ENCODE measurements at places on chromosomes 1 and 21. TPM values are rescaled to one million over a fixed set of nuclear protein-coding genes. Genes with fewer than 3 reads are reported as not detected.

Gene CRB1
- total RNA-seq, result not detected

DNA sequence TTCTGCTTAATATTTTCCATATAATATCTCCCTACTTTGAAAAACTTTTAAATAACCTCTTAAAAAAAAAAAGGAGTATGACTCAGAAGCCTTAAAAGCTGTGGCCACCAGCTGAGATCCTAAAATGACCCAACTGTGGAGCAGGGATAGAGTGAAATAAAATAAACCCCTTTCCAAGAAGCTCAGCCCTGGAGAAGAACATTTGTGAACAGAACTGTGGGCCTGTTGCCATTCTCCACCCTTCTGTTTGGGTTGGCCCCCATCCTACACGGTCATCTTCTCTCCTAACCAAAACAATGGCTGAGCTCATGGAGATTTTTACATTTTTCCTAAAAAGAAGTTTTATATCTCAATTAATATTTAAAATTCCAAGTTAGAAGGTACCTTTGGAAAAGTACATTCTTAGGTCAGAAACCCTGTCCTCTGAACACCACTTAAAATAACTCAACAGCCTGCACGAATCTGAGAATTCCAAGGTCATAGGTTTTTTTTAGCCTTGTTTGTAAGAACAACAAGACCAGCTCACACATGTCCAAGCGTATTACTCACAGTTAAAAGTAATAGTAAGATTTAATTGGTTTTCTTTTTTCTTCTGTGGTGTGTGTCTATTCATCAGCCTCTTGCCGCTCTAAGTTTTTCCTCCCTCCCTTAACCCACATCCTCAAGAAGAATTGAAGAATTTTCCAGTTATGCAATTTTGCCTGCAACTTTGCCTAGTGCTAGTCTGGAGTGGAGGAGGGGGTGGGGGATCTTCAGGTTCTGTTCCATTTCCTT is 107.7 kb upstream of the ERRFI1 start:
- DNase-seq, result no peak

DNA sequence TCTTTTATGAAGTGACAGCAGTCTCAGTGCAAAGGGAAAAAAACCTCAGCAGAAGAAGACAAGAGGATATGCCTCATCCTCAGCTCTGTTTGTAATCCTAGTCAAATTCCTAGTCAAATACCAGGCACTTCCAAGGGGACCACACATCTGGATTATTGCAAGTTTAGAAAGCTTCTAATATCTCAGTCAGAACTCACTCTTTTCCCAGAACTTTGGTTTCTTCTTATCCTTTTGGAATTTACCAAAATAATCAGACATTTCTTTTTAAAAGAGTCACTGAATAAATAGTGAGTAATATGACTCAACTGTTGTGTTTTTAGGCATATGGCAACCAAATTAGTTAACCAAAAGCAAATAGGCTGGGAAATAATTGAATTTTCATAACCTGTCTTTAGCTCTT is 47.8 kb downstream of the PRRX1 start:
- no peak for DNase-seq

GRCh38 chr21:26587736-26588201 is 14.7 kb upstream of the CYYR1 start:
- no peak for DNase-seq

- no peak for DNase-seq
Measured at GRCh38 chr1:21278860-21279845, 11.1 kb downstream of the ECE1 start.

DNA sequence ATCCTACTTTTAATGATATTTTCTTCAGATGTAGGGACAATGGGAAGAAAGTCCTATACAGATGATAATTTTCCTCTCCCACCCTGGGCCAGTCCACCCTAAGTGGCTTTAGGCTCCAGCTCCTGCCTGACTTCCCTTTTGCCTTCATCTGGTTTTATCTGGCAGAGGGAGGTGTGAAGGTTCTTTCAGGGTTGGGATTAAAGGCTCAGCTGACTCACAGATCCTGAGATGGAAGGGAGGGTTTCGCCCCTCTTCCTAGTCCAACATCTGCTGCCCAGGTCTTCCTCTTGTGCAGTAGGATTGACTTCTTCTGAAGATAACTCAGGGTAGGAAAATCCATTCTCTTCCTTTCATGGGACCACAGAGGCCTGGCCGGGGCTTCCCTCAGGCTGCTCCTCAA is 362.4 kb upstream of the KAZN start:
- DNase-seq, result no peak

- DNase-seq, result no peak
Measured at GRCh38 chr21:39737376-39738000, 7.5 kb upstream of the IGSF5 start.

DNA sequence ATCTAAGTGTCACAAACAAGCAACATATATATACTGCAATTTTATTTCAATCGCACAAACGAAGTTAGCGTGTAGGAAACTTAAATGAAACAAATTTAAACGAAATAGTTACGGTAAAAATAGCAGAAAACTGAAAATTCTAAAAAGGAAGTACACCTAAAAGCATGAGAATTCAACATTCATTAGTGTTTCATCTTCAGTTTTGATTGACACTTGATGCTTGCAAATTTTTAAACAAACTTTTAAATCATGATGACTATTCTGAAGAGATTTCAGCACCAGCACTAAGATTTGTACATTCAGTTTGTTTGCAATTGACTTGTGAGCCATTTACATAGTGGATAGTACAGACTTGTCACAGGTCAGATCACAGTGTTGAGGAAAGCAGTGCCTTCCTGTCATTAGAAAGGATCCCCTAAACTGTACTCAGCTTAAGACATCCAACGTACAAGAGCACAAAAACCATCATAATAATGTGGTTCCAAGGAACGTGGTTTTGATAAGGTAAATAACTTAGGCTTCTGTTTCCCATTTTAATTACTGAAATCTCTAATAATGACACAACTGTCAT is 67.0 kb upstream of the LBR start:
- DNase-seq, result no peak

Gene MYBPHL
- not detected for total RNA-seq

DNA sequence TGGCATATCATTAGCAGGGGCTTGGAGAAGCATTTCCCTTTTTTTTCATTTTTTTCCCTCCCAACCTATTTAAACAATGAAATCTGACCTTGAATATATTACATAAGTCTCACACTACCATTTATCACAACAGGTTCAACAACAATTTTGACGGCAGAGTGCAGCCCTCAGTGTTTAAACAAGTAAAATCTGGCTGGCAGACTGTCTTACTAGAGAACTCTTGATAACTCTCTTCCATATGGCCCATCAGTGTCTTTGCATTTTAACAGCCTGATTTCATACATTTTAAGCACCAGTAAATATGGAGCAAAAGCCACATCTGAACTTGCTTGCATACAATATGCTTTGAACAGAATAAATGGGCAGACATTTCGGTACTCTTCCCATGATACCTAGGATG is 213.0 kb downstream of the KCTD3 start:
- no peak for DNase-seq

DNA sequence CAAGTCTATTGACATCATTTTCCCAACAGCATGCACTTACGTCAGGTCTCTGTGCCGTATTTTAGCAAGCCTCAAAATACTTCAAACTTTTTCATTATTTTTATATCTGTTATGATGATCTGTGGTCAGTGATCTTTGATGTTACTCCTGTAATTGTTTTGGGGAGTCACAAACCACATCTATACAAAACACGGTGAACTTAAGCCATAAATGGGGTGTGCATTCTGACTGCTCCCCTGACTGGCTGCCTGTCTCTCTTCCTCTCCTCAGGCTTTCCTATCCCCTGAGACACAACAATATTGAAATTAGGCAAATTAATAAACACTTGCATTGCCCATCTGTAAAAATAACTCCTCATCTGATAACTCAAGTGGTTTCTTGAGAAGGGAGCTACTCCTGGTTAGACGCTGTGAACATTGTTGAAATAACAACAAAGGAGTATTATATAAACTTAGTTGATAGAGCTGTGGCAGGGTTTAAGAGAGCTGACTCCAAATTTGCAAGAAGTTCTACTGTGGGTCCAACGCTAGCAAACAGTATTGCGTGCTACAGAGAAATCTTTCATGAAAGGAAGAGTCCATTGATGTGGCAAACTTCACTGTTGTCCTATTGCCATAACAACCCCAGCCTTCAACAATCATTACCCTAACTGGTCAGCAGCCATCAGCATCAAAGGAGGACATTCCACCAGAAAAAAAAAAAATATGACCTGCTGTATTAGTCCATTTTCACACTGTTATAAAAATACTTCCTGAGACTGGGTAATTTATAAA is 105.8 kb upstream of the DSCAM start:
- DNase-seq, result no peak

GRCh38 chr1:1183833-1184775 is 10.4 kb downstream of the TTLL10 start:
- DNase-seq, result no peak

DNA sequence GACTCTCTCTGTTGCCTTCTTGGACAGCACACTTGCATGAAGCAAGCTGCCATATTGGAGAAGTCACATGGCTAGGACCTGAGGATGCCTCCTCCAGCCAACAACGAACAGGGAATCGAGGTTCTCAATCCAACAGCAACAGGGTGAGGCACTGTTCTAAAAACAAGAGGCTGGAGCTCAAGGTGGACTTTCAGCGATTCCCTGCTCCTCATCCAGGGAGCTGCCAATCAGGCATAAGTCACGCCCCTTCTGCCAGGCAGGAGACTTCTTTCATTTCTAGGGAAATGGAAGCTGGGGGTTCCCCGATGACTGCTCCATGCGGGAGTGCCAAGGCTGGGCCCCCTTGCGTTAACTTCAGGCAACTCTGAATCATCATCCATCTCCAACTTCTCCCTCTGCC is 22.7 kb upstream of the IFNAR1 start:
- no peak for DNase-seq

Gene OVAAL
- not detected for total RNA-seq

DNA sequence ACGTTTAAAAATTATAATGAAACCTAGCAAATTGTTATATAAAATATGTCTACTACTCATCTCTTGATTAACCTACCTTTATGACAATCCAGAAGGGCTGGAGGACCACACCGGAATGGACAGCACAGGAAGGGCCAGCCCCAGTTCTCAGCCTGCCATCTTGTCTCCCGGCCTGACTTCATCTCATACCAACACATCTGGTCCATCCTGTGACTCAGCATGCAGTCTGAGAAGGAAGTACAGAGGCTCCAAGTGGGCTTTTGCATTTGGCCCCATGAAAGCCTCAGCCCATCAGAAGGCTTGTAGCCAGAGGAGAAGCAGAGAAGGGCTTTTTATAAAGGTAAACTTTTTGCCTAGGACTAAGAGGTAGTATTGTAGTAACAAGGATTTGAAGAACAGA is 436.6 kb downstream of the MRPL39 start:
- no peak for DNase-seq

DNA sequence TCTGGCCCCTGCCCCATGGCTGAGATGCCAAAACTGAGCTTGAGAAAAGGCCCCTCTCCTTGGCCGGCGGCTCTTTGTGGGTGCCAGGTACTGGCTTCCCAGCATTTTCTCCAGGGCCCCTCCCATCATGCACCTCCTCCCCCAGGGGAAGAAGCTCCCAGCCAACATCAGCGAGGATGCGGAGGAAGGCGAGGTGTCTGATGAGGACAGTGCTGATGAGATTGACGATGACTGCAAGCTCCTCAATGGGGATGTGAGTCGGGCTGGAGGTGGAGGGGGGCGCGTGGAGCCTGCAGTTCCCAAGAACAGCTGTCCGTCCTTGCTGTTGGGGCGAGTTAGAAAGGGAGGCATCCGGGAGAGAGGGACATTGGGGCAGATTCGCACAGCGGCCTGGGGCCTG is 13.5 kb downstream of the PLCH2 start:
- DNase-seq, result no peak

Gene RNF207
- 13.7 TPM for total RNA-seq

DNA sequence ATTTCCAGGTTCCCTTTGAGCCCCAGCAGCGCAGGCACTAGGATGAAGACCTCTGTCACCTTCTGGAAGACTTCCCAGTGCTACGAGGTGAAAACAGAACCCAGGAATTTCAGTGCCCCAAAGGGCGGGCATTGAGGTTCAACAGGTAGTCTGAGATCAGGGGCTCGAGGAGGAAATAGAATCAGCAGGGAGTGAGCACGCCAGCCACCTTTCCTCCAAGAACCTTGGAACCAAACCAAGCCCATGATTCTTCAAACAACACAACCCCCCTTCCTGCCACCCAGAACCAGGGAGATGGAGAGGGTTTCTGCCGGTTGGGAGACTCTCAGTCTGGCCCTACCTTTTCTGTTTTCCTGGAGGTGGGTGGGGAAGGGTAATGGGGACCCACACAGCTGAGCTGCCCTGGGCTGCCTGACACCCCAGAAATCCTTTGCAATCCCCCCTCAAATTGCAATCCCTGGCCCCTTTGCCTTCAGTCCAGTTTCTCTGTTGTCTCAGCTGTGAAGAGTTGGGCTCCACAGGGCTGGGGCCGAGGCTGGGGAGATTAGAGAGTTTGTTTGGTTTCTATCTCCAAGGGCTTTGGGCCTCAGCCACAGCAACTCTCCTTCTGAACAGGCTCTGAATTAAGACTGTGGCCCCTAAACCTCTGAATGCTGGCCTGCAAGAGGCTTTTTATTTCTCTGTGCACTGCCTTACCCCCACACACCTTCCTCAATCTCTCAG is 11.9 kb downstream of the SLC41A1 start:
- DNase-seq, result no peak

Gene BACE2
- total RNA-seq, result 6.4 TPM

DNA sequence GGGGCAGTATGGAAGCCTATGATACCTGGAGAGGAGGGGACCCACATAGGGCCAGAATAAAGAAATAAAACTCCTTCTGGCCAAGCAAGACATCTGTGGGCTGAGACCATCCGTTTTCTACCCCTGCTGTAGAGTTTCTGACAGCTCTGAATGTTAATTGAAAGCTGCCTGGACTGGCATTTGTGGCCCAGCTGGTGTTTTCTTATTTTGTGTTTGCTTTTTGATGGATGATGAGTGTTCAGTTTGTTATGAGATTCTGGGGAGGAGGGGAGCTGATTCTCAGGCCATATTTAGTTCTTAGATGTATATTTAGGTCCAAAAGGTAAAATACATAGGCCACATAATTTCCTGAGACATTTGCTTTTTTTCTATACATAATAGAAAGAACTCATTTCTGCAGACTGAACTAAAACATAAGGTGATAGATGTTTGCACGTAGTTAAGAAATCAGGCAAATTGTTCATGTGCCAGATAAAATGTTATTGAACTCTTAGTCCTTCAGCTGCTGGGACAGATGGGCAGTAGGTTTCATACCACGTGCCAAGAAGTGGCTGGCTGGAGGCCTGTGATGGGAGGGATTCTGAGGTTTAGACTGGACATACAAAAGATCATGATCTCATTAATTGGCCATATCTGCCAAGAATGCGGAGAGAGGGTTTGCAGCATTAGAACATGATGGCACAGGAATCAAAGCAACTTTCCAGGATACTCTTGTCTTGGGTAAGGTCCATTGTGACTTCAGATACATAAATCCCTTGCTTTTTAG is 54.1 kb downstream of the DSCAM start:
- no peak for DNase-seq

All from liver (tissue), 10 donors.